EH (cell line): ENCODE measurements at places on chromosomes 5 and 9.

DNA sequence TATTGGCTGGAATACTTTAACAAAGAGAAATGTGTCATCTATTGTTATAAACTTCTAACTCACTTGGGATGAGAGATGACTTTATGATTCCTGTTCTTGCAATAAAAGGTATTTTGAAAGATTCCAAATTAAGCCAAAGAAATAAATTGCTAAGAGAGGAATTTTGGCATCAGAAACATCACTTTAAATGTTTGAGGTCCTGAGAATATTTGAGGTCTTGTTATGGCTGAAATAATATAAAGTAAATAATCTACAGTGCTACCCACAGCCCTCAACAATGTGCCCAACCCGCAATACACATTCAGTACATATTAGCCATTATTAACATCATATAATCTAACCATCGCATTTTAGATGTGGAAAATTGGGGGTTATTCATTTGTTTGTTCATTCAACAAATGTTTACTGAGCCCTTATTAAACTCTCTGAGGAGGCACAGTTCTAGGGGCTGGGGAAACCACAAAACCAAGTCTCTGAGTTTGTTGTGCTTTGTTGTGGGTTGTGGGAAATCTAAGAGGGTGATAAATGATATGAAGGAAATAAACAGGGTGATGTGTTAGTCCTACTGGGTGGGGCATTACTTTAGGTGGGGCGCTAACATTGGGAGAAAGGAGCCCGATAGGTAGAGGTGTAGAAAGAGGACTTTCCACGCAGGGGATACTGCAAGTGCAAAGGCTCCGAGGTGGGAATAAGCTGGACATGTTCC, 135.2 kb upstream of the CLINT1 start:
- no peak for DNase-seq

GRCh38 chr9:103242486-103242885, 247.4 kb downstream of the CYLC2 start:
- no peak for DNase-seq

DNA sequence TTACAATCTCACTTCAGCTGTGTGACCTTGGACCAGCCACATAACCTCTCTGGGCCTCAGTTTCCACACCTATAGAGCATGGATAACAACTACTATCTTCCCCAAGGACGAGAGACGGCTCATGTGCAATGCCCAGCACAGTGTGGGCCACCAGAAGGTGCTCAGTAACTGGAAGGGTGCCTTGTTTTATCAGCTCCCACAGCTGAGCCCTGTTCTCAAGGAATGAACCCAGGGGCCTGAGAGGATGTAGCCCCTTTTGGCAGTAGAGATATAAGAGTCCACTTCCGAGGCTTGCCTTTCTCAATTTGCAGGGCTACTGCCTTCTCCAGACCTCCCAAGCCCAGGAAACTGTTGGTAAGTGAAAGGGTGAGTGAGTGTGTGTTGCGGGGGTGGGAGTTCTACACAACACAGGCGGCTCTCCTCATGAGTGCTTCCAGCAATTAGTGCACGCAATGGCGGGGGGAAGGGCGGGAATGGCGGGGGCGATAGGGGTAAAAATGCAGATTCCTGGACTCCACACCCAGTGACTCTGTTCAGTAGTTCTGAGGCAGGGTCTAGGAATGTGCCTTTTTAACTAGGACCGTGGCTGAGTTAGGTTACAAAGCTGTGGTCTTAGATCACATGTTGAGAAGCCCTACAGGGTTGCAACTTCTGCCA, 185.1 kb downstream of the FSTL4 start:
- DNase-seq: peak; percentile 2

DNA sequence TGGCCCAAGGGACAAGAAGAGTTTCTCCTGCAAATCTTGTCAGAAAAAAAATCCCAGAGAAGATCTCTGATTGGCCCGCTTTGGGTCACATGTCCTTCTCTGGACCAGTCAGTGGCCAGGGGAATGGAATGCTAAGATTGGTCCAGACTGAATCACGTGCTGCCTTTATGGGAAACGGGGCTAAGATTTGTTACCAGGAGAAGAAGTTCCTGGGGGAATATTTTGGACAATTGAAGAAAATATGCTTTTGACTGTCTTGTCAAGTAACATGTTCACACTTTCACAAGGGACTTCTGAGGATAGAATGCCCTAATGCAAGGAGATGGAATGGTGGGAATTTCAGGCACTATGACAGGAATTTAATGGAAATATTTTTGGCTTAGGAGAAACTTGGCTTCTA, 74.1 kb upstream of the SH3PXD2B start:
- peak; percentile 75 for DNase-seq

GRCh38 chr5:161420521-161420920, 126.0 kb downstream of the GABRB2 start:
- no peak for DNase-seq

GRCh38 chr9:83132768-83133167, 69.8 kb upstream of the RASEF start:
- no peak for DNase-seq

- no peak for DNase-seq
Observed at GRCh38 chr9:80560976-80561375, 989.2 kb downstream of the TLE4 start.

GRCh38 chr5:178111925-178112324, 1.4 kb upstream of the N4BP3 start:
- DNase-seq: peak; percentile 23

DNA sequence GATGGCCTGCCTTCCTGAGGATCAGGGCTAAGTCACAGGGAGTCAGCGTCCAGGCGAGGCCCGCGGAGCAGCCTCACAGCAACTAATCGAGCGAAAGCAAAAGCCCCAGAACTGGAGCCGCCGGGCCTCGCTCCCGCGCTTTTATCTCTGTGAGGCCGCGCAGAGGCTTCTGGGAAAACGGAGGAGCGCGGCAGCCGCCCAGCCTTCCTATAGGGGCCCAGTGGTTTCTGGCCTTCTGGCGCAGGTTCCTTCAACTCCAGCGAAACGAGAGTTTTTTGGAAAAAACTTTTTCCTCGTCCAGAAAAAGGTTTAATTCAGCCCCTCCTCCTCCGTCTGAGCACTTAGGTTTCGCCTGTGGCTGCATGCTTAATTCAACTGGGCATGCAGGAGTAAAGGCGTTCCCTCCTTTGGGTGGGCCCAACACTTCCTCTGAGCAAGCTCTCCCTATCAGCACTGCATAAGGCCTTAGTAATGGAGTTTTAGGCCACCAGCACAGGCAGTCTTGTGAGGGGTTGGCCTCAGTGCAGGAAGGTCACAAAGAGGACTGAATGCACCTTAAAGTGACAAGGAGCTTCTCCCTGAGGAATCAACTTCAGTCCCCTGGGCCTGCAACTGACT, at the start of gene MEIKIN:
Gene MEIKIN (minus strand): TSS at position 113 of the 618 bp plus-strand sequence. CDS start 158 bp downstream, outside the sequence.
- no peak for DNase-seq

DNA sequence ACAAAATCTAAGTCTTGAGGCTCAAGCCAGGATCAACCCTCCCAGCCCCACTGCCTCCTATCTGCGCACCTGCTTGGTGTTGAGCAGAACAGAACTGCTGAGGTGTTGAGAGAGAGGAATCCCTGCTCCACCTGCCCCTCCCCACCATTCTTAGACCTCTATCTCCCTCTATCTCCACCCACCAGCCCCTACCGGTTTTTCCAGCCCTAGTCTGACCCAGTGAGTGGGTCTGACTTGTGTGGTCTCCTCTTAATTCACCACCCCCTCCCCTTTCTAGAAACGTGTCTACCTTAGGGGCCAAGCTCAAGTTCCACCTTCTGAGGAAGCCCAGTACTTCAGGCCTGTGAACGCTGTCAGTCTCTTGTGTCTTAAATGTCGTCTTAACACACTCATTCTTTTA, 93.7 kb downstream of the ARHGAP26 start:
- no peak for DNase-seq

GRCh38 chr9:93460689-93461413, 7.5 kb upstream of the FAM120AOS start:
- no peak for DNase-seq

DNA sequence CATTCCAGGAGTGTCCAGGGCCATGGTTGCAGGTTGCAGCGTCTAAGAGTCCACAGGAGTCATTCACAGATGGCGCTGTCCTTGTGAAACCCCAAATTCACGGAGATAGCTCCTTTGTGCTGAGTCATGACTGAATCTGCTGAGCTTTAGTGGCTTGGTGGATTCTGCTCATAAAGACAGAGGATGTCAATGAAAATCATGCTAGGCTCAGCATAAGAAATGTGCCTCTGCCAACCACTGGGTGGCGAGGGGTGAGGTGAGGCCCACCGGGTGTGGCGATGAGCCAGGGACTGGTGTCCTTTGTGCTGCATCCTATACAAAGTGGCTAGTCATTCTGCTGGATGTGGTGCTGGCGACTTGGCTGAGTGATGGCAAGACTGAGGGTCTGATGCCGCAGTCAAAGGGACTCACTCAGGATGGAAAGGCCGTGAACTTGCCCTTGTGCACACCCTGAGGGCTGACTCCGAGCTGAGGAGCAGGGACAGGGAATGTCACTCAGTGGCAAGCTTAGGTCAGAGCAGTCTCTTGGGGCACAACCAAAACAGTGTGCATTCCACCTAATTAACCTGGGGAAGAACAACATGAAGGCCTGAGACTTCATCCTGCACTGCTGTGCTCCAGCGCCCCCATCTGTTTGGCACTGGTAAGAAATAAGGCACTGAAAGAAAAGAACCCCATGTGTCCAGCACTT, 71.5 kb downstream of the DAP start:
- peak; percentile 75 for DNase-seq

- no peak for DNase-seq
Observed at GRCh38 chr5:68593211-68593671, 377.7 kb downstream of the PIK3R1 start.

GRCh38 chr9:136949239-136949816, 2.7 kb upstream of the LCN12 start:
- DNase-seq: no peak

DNA sequence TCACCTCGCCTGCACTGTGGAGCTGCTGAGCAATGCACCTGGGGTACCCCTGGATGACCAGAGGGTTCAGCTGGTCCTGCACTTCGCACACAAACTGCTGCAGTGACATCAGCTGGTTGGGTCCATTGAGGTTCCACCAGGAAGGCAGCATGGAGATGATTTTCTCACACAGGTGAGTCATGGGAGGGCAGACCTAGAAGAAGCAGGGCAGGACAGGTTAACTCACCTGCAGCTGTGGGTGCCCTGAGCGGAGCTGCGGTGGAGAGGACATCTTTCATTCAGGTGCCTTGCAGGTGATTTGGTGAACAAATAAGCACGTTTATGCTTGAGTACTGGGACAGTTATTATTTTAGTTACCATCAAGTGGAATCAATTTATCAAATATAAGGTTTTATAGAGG, 73.6 kb downstream of the CTSL start:
- DNase-seq: no peak

DNA sequence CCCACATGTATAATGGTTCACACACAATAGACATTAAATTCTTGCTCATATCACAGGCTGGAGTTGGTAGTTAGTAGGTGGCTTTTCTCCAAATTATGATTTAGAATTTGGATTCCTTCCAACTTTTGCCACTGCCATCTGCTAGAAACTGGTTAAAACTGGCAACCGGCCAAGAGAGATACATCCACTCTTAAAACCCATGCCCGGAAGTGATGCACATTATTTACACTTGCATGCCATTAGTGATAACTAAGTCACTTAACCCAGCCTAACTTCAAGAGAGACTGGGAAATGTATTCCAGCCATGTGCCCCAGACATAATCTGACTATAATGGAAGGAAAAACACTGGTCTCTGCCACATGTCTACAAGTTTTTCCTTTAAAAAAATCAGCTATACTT, 395.7 kb upstream of the SEMA6A start:
- DNase-seq: no peak

- peak; percentile 86 for DNase-seq
Observed at GRCh38 chr5:93607367-93608258, 24.6 kb downstream of the NR2F1 start.

DNA sequence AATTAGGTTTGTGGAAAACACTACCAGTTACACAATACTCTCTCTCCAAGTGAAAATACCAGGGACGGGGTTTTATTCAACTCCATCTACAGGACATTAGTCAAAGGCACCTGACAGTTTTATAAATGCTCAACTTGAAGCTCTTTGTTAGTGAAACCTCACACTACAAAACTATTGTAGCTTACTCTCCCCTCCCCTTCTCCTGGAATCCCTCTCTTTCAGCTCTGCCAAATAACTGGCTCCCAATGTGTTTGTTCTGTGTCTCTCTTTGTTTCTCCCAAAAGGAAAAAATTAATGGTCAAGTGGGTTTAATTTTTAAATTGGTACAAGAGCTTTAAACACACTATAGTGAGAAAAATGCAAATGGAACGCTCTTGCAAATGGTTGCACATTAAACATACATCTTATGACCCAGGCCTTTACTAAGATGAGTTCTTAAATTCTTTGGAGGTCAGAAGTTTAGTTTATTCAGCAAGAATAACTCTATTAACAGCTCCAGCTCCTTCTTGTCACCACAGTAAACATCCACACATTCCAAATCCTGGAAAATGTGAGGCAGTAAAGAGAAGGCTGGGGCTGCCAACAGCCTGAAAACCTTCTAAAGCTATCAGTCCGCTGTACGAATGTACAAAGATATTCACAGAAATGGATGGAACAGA, 48.4 kb downstream of the ZNF608 start:
- DNase-seq: peak; percentile 41

GRCh38 chr5:135085936-135086725, 52.1 kb upstream of the PITX1 start:
- no peak for DNase-seq

DNA sequence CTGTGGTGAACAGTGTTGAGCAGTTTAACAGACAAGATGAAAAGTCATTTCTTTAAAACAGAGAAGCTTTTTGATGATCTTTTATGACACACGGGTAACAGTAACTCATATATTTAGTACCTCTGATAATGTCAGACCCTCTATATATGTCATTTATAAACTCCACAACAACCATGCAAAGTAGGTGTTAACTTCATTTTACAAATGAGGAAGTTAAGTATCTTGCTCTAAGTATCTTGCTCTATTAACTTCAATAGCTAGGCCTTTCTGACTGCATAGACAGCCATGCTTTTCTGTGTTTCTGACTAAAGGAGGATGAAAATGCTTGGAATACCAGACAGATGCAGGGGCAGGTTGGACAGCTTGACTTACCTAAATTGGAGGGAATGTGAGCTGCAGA, 1.8 kb downstream of the NUDT2 start:
- no peak for DNase-seq

DNA sequence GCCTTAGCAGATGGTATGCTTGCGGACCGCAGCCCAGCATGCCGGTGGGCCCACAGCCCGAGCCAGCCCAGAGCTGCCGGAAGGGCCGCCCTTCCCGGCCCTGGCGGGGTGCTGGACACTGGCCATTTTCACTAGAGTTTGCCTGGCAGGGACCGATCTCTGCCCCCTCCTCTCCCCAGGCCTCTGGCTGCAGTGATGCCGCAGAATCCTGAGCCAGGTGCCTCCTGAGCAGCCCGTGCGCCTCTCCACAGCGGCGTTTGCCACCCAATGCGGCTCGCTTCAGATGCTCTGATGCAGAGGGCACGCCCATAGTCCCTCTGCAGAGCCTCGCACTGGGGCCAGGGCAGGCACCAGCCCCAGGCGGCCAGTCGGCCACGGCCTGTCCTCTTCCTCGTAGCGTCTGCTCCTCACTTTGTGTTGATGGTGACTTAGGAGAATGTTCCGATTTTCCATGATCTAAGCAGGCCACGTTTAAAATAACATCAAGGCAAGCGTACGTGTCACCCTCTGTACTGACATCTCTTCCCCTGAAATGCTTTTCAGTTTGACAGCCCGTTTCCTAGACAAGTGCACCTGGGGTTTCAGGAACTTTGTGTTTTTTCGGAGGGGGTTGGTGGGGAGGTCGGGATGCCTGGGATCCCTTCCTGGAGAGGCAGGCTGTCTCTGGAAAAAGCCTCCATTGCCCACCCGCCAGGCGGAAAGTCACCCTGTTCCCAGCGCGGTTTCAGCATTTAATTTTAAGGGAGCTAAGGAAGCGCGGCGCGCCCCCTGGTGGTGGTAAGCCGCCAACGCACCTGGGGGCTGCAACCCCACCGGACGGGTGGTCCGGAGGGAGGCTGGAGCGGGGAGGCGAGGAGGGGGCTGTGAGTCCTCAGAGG, 29.8 kb upstream of the HMCN2 start:
- peak; percentile 59 for DNase-seq
